ENCODE measurements at places on chromosomes 1 and 21.

DNA sequence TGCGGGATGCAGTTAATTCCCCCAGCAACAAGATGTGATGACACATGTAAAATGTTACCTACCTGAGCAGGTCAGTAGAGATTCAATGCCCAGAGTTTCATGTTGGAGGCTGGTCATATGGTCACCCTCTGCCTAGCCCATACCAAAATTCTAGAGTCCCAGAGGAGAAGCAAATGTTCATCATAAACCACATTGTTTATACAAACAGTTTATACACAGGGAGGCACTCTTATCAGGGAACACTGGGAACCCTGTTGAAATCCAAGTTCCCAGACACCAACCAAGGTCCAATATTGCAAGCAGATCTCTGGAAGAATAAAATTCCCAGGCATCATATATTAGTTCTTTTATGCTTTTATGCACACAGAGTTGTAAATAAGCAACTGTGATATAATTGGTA is 10.5 kb downstream of the HAO2 start:
- no peak for DNase-seq

DNA sequence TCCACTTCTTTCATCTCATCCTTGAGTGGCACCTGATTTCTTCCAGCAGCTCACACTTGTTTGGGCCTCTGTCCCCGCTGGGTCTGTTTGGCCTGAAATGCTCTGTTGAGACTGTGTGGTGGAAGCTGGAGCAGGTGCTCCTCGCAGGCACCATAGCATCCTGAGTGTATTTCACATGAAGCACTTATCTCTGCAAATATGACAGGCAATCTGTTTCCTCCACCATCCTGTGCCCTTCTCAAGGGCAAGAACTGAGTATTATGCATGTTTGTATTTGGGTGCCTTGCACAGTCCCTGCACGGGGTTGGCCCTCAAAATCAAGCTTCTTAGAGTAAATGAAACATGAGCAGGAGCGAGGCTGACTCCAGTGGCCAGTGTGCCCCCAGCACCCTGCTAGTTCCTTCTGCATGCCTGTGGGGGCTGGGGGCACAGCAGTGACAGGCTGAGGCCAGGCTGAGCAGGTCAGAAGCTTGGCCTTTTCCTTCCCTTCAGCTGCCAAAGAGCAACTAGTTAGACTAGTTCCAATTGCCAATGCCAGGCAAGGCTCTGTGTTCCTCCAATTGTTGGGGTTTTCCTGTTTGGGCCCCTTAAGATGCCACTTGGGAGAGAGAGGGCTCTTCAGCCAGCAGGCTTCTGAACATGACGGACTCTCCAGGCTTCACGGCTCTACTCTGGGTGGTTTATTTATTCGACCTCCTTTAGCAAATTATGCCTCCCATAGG is 129.6 kb upstream of the ATP1A1 start:
- no peak for DNase-seq

- no peak for DNase-seq
These were observed 75.9 kb downstream of the KCNK1 start for GRCh38 chr1:233689748-233690254.

DNA sequence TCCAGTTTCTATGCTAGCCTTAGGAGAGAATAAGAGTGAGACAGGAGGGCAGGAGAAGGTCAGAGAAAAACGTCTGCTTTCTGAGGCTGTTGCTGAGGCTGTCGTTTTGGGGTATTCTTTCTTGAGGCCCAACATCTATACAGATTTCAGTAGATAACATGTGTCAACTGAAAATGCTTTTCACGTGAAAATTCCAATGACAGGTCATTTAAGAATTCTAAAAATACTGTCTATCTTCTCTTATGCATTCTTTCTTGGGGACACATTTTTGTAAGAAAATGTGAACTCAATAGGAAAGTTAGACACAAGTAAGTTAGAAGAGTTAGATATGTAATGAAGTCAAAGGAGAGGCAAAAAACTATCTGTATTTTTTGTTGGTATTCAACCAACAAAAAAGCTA is 150.8 kb downstream of the TGFB2 start:
- no peak for DNase-seq

DNA sequence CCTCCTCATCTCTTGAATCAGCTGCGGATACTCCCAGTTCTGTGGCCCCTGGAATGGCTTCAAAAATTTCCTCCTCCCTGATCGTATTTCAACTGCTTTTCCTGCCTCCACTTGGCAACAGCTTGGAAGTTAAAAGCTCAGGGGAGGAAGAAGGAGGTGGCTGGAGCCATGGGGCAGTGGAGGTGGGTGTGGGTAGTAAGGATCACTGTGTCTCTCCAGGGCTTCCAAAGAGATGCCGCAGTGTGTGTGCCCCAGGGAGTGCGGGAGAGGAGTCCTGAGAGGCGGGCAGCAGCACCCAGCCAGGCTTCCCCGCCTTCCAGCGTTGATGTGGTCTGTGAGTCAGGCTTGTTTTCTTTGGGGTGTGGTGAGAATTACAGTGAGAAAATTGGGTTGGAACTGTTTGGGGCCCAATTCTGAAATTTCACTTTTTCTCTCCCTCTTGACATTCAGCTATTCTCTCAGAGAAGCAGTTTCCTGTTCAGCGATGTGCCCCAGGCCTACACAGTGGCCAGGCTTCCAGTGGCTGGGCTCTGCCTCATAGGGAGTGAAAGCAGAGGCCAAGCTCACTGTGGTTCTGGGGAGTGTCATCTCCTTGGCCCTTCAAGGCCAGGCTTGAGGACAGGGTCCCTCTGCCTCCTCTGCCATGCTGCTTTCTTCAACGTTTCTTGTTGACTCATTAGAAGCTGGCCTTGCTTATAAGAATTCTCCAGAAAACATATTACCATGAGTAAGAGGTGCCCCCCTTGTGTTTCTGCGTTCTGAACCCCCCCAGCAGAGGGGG is 69.0 kb downstream of the PGM1 start:
- DNase-seq = no peak

DNA sequence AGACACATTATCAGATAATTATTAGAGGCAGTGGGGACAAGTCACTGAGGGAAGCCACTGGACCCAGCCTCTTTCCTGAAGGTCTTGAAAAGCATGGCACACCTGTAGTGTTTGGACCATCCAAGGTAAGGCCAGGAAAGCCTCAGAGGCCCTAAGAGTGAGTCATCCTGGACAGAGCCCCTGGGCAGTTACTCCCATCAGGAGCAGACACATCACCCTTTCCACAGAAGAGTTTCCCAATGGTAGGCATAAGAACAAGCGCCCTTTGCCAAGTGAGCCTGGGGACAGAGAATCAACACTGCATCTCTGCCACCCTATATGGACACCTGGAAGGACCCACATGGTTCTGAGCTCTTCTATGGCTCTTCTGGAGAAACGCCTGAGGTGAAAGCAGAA is 136.0 kb downstream of the PLXNA2 start:
- DNase-seq = no peak

- no peak for DNase-seq
These were observed 224.9 kb downstream of the DAB1 start for GRCh38 chr1:57198912-57199311.

- DNase-seq = no peak
These were observed 65.4 kb upstream of the LYST start for GRCh38 chr1:235932090-235932510.
